Neural progenitor cell (in vitro differentiated cells): ENCODE measurements at places on chromosomes 6 and 20. TPM values are rescaled to one million over a fixed set of nuclear protein-coding genes. Genes with fewer than 3 reads are reported as not detected.

GRCh38 chr20:12410783-12411182 lies 493.1 kb downstream of the BTBD3 start:
- peaks cover 3% of the 10 kb centered on the region for H3K4me1 ChIP-seq
- no peaks in the 10 kb centered on the region for H3K36me3 ChIP-seq
- no peak overlapping the region for H3K4me3 ChIP-seq
- DNase-seq: no peak
- H3K27ac ChIP-seq: no peak overlapping the region

DNA sequence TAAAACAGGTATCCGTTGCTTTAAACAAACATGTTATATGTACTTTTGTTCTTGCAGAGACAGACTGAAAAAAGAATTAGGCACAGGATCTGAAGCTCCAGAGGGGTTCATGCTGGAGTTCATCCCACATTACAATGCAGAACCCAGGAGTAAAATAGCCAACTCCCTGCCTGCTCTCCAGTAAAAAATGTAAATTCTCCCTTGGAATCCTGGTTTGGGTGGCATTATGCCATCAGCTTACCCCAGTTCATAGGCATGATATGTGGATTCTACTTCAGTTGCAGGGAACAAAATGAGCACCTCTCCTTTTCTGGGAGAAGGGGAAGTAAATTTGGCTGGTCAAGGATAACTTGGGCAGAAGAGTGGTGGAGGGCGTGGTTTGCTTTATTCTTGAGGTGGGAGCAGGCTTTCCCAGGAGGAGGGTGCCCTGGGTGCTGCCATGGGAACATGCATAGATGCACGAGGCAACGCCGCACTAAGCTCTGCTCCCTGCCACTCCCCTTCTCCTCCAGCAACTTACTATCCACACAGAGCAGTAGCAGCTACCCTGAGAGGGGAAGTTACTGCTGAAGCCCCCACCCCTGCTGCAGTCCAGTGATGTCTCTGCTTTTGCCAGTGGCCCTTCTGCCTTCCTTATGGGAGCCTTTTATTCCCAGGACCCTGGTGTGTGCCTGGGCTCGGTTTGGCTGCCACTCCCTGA lies 71.6 kb upstream of the GLP1R start:
- no peak overlapping the region for H3K27ac ChIP-seq
- peak; percentile 10 for DNase-seq
- no peaks in the 10 kb centered on the region for H3K36me3 ChIP-seq
- H3K4me1 ChIP-seq: peaks cover 25% of the 10 kb centered on the region
- H3K4me3 ChIP-seq: no peak overlapping the region

GRCh38 chr6:126110512-126111270 lies 124.4 kb downstream of the TRMT11 start:
- H3K4me1 ChIP-seq: peaks cover 37% of the 10 kb centered on the region
- no peaks in the 10 kb centered on the region for H3K27me3 ChIP-seq
- no peak overlapping the region for H3K27ac ChIP-seq
- H3K4me3 ChIP-seq: no peak overlapping the region

DNA sequence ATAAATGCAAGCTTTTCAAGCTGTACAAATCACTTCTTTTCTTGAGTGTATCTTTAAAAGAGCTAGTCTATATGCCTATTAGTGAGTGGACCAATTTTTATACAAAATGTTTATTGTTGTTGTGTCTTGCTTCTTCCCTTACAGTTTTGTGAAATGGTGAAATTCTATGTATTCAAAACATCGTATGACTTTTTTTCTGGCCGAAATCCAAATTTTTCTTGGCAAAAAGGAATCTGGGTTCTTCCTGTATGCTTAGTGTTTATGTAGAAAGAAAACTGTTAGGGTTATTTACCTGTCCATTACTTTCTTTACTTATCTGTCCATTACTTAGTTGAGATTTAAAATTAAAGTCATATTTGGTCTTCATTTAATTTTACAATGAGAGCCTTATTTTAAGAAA lies 153.9 kb downstream of the MMS22L start:
- no peak for DNase-seq
- H3K4me3 ChIP-seq: no peak overlapping the region
- no peaks in the 10 kb centered on the region for H3K4me1 ChIP-seq
- no peaks in the 10 kb centered on the region for H3K36me3 ChIP-seq
- H3K27ac ChIP-seq: no peak overlapping the region
- H3K27me3 ChIP-seq: no peaks in the 10 kb centered on the region

DNA sequence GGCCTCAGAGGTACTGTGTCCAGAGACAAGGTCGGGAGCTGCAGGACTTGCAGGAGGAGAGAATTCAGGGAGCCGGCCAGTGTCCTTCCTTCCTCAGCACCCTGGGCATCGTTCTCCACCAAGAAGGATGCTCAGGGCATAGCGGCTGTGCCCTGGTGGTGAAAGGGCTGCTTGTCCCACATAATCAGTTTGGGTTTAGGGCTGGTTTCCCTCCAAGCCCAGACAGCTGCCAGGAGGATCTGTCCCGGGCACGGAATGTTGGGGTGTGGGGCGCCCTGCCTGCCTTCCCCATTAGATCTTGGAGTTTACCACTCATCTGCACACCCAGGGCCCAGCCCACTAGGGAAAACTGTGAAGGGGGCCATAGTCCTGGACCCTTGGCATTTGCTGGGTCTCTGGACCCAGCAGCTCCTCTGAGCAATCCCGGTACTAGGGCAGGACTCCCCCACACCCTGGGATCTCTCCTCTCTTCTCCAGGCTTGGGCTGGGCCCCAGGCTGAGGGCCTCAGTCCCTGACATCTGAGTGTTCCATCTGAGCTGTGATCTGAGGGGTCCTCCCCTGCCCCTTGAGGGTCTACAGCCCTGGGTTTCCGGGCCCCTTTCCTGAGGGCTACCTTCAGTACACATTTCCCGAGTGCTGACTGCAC lies 18.6 kb upstream of the SPDEF start:
- no peak overlapping the region for H3K4me3 ChIP-seq
- no peaks in the 10 kb centered on the region for H3K4me1 ChIP-seq
- H3K27ac ChIP-seq: no peak overlapping the region
- H3K27me3 ChIP-seq: no peaks in the 10 kb centered on the region
- DNase-seq: no peak

- H3K4me3 ChIP-seq: no peak overlapping the region
- no peaks in the 10 kb centered on the region for H3K27me3 ChIP-seq
- H3K27ac ChIP-seq: no peak overlapping the region
- peak; percentile 6 for DNase-seq
Observed at GRCh38 chr6:79466207-79466834, 70.9 kb downstream of the LCA5 start.

- DNase-seq: no peak
- H3K4me1 ChIP-seq: peaks cover 14% of the 10 kb centered on the region
- peak overlapping the region; percentile 100 for H3K27ac ChIP-seq
- no peaks in the 10 kb centered on the region for H3K27me3 ChIP-seq
- peak overlapping the region; percentile 88 for H3K4me3 ChIP-seq
Observed at GRCh38 chr20:45971425-45971674, 653 bp downstream of the ZNF335 start.

- peaks cover 11% of the 10 kb centered on the region for H3K4me1 ChIP-seq
- no peaks in the 10 kb centered on the region for H3K27me3 ChIP-seq
- H3K27ac ChIP-seq: no peak overlapping the region
- DNase-seq: no peak
- no peaks in the 10 kb centered on the region for H3K36me3 ChIP-seq
Observed at GRCh38 chr6:157469378-157469777, 88.4 kb downstream of the ZDHHC14 start.

DNA sequence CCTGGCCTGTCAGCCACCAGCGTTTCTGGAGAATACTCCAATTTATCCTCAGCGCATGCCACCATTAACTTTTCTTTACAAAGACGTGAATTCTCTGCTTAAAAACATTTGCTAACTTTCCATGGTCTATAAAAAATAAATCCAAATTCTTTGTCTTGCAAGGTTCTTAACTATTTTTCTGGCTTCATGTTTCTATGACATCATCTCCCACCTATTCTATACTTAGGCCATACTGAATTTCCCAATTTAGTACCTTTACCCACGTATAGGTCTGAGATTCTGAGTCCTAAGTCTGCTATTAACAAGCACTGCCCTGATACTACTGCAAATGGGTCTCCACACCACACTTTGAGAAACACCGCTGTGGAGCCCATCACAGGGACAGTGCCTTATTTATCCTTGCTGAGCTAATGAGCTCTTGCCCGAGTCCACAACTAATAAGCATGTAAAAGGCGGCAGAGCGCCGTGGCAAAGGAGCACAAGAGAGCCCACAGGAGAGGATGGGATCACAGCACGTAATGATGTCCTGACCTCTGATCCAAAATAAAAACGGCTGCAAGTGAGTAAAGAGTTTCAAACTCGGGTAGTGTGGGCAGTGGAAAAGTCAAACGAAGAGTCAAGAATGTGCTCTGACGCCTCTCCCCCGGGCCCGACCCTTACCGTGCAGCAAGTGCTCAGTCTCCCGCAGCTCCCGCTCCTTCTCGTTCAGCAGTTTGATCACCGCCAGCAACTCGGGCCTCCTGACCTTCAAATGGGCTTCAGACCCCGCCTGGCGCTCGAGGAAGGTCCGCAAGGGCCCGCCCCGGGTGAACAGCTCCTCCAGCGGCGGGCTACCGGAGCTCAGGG lies 519 bp downstream of the MTRF1L start:
- peaks cover 7% of the 10 kb centered on the region for H3K36me3 ChIP-seq
- H3K4me1 ChIP-seq: peaks cover 19% of the 10 kb centered on the region
- DNase-seq: peak; percentile 42
- H3K27me3 ChIP-seq: no peaks in the 10 kb centered on the region
- H3K27ac ChIP-seq: peak overlapping the region; percentile 88

DNA sequence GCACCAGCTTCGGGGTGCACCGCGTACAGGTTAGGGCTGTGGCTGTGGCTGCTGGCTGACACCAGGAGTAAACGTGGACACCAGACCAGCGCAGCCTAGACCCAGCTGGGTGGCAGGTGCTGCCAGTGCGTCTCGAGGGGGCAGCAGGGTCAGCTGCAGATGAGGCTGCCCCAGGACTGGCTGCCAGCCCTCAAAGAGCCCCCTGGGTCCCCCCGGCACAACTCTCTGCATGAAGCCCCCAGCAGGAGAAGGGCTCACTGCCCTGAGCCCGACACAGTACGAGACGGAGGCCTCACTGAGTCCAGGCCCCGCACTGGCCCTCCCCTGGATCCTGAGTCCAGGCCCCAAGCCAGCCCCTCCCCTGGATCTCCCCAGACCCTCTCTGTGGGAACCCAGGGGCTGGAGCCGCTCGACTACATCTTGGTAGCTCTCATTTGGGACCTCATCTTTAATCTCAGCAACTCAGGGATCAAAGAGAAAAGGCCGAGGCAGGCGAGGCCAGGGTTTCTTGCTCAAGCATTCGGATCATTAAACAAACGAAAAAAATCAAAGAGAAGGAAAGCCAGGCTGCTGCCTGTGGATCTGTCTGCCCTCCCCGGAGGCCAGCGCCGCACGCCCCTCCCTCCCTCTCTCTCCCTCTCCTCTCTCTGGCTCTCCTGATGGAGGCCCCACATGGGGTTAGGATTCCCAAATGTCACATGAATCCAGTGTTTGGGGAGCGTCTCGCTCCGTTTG lies 7.0 kb upstream of the NKAIN4 start:
- peak overlapping the region; percentile 45 for H3K27ac ChIP-seq
- H3K27me3 ChIP-seq: no peaks in the 10 kb centered on the region
- peak; percentile 61 for DNase-seq

- H3K27ac ChIP-seq: no peak overlapping the region
- no peaks in the 10 kb centered on the region for H3K4me1 ChIP-seq
- no peak overlapping the region for H3K4me3 ChIP-seq
Observed at GRCh38 chr6:16399695-16400094, 161.3 kb downstream of the GMPR start.

- H3K27me3 ChIP-seq: no peaks in the 10 kb centered on the region
- DNase-seq: no peak
- H3K27ac ChIP-seq: no peak overlapping the region
- peak overlapping the region; percentile 92 for H3K4me3 ChIP-seq
- H3K4me1 ChIP-seq: peaks cover 7% of the 10 kb centered on the region
Observed at GRCh38 chr6:26457264-26457805, 420 bp upstream of the BTN2A1 start.

DNA sequence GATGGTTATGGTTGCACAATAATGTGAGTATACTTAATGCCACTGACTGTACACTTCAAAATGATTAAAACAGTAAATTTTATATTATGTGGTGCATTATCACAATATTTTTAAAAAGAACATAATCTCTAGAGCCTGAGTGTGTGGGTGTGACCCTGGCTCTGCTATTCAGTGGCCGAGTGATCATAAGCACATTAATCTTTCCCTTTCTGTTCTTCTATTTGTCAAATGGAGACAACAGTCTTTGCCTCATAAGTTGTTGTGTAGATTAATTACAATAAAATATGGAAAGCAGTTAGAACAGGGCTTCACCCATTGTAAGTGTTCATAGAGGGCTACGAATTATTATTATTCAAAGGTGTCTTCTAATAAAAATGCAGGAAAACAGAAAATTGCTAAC lies 548.6 kb downstream of the HTR1B start:
- no peak overlapping the region for H3K27ac ChIP-seq
- H3K4me1 ChIP-seq: no peaks in the 10 kb centered on the region
- DNase-seq: no peak
- H3K27me3 ChIP-seq: no peaks in the 10 kb centered on the region
- H3K36me3 ChIP-seq: no peaks in the 10 kb centered on the region
- H3K4me3 ChIP-seq: no peak overlapping the region

- H3K4me3 ChIP-seq: no peak overlapping the region
- H3K27me3 ChIP-seq: no peaks in the 10 kb centered on the region
- peaks cover 29% of the 10 kb centered on the region for H3K4me1 ChIP-seq
Observed at GRCh38 chr6:3421791-3422434, 34.9 kb downstream of the SLC22A23 start.

- H3K4me3 ChIP-seq: no peak overlapping the region
- no peak overlapping the region for H3K27ac ChIP-seq
- no peak for DNase-seq
Observed at GRCh38 chr6:81821449-81821848, 69.0 kb upstream of the TENT5A start.

FNDC1 gene
- total RNA-seq: 0.03 TPM in 1 of 2 replicates, not detected in the other

CLDN20 gene
- total RNA-seq: not detected in 2 replicates

ENPP5 gene
- total RNA-seq: 9.1 and 23.7 TPM in 2 replicates

TDRD6 gene
- 0.09 and 0.15 TPM in 2 replicates for total RNA-seq

ARFGEF2 gene
- 13.9 and 16.6 TPM in 2 replicates for total RNA-seq

CALHM4 gene
- total RNA-seq: not detected in 2 replicates

HCRTR2 gene
- total RNA-seq: 0.06 TPM in 1 of 2 replicates, not detected in the other

SNPH gene
- total RNA-seq: 0.43 and 0.90 TPM in 2 replicates

FAM229B gene
- 14.1 and 32.2 TPM in 2 replicates for total RNA-seq

GHRH gene
- total RNA-seq: 3.2 TPM in 1 of 2 replicates, not detected in the other
